Progenitor cell of endocrine pancreas (in vitro differentiated cells): ENCODE measurements at places on chromosomes 5 and 9.

GRCh38 chr5:56833325-56833724 is 18.0 kb downstream of the MAP3K1 start:
- no peak for DNase-seq

DNA sequence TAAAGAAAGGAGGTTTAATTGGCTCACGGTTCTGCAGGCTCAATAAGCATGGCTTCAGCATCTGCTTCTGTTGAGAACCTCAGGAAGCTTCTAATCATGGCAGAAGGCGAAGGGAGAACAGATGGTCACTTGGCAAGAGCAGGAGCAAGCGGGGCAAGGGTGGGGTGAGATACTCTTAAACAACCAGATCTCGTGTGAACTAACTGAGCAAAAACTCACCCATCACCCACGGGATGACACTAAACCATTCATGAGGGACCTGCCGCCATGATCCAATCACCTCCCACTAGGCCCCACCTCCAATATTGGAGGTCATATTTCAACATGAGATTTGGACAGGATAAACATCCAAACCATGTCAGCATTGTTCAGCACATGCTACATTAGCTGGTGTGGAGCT is 89.1 kb upstream of the HAND1 start:
- no peak for DNase-seq

DNA sequence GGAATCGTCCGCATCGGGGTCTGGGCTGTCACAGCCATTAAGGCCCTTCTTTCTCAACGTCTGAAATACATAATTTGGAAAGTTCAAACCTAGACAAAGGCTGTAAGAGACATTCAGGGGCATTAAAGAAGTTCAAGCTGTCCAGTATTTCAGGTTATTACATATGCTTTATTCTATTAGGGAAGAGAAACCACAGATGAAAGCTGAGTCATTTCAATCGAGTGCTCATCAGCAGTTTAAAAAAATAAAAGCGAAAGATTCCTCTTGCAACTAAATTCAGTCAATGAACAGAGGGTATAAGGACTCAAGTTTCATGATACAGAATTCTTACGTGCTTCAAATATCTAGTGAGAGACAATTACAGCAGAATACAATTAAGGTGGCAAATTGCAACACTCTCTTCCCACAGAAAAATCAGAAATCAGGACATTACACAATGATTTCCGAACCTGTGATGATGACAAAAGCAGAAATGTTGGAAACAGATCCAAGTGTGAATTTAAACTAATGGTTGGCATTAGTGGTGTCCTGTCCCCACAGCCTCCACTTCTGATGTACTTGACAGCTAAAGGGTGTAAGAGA is 121.6 kb downstream of the MEF2C start:
- no peak for DNase-seq

GRCh38 chr9:113476511-113476916 is 13.0 kb downstream of the RGS3 start:
- no peak for DNase-seq

DNA sequence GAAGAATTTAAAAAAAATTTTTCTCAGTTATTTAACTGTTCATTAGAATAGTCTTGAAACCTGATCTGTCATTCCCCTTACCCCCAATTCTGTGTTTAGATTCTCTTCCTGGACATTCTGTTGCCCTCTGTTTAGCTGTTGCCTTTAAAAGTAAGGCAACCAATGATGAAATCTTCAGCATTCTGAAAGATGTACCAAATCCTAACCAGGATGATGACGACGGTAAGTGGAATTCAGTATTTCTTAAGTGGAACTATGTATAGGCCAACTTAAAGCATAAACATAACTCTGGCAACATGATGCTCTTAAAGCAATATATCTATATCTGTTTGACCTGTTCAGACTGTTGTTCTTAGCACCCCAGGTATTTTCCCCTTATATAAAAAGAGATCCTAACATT is 27.2 kb downstream of the NCBP1 start:
- DNase-seq = no peak

GRCh38 chr9:15612962-15613361 is 60.1 kb downstream of the CCDC171 start:
- no peak for DNase-seq
